Breast epithelium (tissue), 4 donors: ENCODE measurements at places on chromosomes 7 and 10. TPM values are rescaled to one million over a fixed set of nuclear protein-coding genes. Genes with fewer than 3 reads are reported as not detected.
A peak's percentile ranks its signal among the peaks of the same experiment; 100 is the strongest.

- no peaks in the 10 kb centered on the region for H3K4me1 ChIP-seq
- H3K4me3 ChIP-seq, result no peak overlapping the region
- DNase-seq, result no peak
- no peaks in the 10 kb centered on the region for H3K36me3 ChIP-seq
Measured at GRCh38 chr10:96124230-96125141, 5.6 kb upstream of the ZNF518A start.

The ANKRD30A gene
- 2.6 TPM for total RNA-seq

DNA sequence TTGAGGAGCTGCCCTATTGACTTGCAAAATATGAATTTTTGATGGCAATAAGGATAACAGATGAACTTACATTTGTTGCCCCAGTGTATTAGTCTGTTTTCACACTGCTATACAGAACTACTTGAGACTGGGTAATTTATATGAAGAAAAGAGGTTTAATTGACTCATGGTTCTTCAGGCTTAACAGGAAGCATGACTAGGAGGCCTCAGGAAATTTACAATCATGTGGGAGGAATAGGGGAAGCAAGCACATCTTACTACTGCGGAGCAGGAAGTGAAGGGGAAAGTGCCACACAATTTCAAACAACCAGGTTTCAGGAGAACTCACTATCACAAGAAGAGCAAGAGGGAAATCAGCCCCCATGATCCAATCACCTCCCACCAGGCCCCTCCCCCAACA, 57.9 kb downstream of the ZNF22 start:
- no peak for DNase-seq
- no peaks in the 10 kb centered on the region for H3K36me3 ChIP-seq
- H3K27me3 ChIP-seq, result no peaks in the 10 kb centered on the region
- no peak overlapping the region for H3K4me3 ChIP-seq

The CHAT gene
- total RNA-seq, result not detected

The UNCX gene
- total RNA-seq, result not detected

The NME8 gene
- not detected for total RNA-seq

The AZGP1 gene
- total RNA-seq, result 3,161 TPM

The PTN gene
- total RNA-seq, result 343 TPM

The PSTK gene
- total RNA-seq, result 6.4 TPM

GRCh38 chr7:126223729-126224128, 1029.0 kb downstream of the GRM8 start:
- no peaks in the 10 kb centered on the region for H3K27me3 ChIP-seq
- no peak overlapping the region for H3K4me3 ChIP-seq
- H3K27ac ChIP-seq, result no peak overlapping the region
- H3K36me3 ChIP-seq, result no peaks in the 10 kb centered on the region
- DNase-seq, result no peak

The ARL4A gene
- 51.1 TPM for total RNA-seq

DNA sequence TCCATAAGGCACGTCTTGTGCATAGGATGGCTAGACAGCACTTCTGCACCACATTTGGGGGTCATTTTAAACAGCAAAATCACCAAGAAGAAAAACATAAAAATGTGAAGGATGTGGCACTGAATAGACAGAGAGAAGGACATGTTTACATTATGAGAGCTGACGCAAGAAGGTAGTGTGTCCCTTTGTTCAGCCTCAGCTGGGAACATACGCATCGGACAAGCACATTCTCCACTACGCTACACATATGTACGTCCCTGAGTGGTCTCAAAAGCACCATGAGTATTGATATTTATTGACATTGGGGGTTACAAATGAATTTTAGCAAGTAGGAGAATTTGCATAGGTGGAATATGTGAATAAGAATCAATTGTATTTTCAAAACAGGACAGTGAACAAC, 20.2 kb downstream of the DDC start:
- no peak overlapping the region for H3K27ac ChIP-seq
- H3K27me3 ChIP-seq, result no peaks in the 10 kb centered on the region
- no peak overlapping the region for H3K4me3 ChIP-seq

The DPY19L1 gene
- total RNA-seq, result 14.1 TPM

DNA sequence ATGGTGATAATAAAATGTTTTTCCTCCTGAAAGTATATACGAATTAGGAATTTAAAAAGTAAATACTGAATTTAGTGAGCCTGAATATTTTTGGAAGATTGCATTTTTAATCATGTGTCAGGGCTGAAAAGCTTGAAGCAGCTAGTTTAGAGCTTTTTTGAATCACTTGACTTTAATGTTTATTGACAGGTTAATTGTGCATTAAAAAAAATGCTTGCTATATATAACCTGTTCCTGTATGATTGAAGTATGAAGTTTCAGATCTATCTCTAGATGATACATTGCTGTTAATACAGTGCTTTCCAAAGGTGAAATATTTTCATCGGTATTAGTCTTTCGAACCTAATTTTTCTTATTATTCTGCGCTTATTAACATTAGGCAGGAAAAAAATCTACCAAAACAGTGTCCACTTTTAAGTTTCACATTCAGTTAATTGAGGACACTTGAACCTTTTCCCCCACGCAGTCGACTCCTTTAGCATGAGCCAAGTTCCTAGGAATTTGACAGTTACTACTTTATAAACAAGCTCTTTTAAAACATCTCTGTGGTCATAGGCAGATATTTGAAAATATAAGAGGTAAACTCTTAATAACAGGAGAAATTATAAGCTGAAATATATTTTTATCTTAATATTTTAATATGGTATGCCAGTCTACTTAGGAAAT, 187.1 kb downstream of the MLLT10 start:
- H3K36me3 ChIP-seq, result no peaks in the 10 kb centered on the region
- no peak for DNase-seq
- H3K27ac ChIP-seq, result no peak overlapping the region
- H3K27me3 ChIP-seq, result no peaks in the 10 kb centered on the region
- no peak overlapping the region for H3K4me3 ChIP-seq

GRCh38 chr7:118104812-118105441, 79.0 kb upstream of the LSM8 start:
- H3K4me1 ChIP-seq, result no peaks in the 10 kb centered on the region
- H3K27me3 ChIP-seq, result no peaks in the 10 kb centered on the region
- H3K27ac ChIP-seq, result no peak overlapping the region
- H3K36me3 ChIP-seq, result no peaks in the 10 kb centered on the region

- no peak for DNase-seq
- H3K27me3 ChIP-seq, result peaks cover 10% of the 10 kb centered on the region
- H3K27ac ChIP-seq, result no peak overlapping the region
Measured at GRCh38 chr7:140643416-140643815, 2.8 kb upstream of the DENND2A start.

The FAM25G gene
- not detected for total RNA-seq

DNA sequence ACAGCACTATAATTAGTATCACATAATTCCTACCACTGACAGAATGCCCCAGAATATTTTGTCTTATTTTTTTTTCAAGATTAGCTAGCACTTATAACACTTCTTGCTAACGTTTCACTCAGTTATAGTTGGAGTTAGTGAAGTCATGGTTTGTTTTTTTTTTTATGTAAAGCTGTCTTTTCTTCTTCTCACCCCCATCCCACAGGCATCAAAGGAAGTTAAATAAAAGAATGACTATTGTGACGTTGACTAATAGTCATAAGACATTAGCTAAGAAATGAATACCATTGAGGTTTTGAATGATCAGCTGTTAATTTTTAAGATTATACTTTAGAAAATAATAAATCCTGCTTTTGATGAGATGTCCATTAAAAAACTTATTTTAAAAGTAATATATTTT, 498.3 kb downstream of the GFRA1 start:
- H3K4me3 ChIP-seq, result no peak overlapping the region
- no peak overlapping the region for H3K27ac ChIP-seq

DNA sequence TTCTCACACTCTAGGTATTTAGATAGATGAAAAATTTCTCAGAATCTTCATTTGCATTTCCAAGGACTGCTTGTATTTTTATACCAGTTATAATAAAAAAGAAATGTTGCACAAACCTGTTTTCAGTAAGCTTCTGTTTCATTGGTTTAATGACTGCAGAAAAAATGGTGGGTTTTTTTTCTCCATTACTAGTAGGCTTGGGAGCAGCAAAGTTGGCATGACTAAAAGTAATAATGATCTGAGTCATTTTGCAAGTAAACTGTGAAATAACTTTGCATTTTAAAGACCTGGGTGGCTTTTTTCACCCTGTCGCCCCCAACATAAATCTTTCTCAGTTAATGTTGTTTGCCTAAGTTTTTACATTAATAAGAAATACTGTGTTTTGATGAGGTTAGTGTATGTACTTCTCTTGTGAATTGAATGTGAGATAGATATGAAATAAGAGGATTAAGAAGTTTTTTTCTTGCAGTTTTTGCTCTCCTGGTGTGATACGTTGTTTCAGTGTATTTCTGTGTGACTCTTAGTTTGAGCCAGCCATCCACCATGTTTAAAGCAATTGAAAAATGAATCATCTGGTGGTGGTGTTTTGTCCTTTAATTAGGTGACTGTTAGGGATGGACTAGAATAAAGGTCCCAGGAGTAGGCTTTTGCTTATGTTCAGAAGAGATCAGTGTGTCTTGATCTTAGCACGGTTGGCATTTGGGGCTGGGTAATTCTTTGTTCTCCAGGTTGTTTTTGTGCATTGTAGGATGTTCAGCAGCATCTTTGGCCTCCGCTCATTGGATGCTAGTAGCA, 1.8 kb downstream of the GNAI1 start:
- H3K27me3 ChIP-seq, result no peaks in the 10 kb centered on the region
- H3K36me3 ChIP-seq, result no peaks in the 10 kb centered on the region
- peak overlapping the region; percentile 86 for H3K4me3 ChIP-seq

The SLC25A13 gene
- 39.0 TPM for total RNA-seq

The SLC26A3 gene
- not detected for total RNA-seq

The NRG3 gene
- total RNA-seq, result 0.33 TPM
